ENCODE measurements at places on chromosomes 13 and 19.

- DNase-seq: no peak
Measured at GRCh38 chr13:97537110-97537509, 103.1 kb downstream of the RAP2A start.

- DNase-seq: no peak
Measured at GRCh38 chr19:16347706-16348105, 23.1 kb downstream of the KLF2 start.

GRCh38 chr19:2249010-2249866 is at the start of gene AMH:
Gene AMH, plus strand, starts transcription at chr19:2249323. Its CDS starts 10 bp downstream, at chr19:2249333.
- no peak for DNase-seq

DNA sequence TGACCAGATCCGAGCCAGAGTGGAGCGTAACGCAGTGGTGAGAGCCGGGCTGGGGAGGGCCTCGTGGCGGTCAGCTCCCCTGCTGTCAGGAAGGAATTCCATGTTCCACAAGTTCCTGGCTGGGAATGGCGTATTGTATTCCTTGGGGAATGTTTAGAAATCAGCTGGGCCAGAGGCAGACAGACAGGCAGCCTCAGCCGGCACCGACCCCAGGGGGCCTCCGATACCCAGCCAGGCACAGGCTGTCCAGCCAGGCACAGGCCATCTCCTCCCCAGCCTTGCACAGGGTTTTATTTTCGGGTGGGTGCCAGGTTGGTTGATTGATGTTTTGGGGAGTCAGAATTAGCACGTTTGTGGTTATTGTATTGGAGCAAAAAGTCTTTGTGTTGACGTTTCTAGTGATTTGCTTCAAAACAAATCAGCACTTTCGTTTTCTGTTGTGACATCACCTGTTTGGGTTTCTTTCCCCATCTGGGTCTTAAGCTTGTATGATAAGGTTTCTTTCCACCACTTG is 126.6 kb upstream of the MCF2L start:
- no peak for DNase-seq

DNA sequence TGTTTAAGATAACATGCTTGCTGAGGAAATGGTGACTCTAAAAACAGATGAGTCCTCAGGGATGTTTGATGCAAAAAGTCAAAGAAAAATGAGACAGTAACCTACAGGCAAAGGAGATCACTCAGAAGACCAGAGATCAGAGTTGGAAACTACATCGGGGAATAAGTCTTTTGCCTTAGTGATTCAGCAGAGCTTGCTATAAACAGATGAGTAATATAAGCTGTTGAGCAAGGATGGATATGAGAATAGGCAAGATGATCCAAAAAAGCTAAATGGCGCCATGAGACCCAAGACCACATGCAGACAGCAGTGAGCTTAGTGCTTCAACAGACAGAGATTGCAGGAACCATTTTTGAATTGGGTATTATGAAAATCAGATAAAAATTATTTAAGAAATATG is 168.6 kb downstream of the POSTN start:
- no peak for DNase-seq

DNA sequence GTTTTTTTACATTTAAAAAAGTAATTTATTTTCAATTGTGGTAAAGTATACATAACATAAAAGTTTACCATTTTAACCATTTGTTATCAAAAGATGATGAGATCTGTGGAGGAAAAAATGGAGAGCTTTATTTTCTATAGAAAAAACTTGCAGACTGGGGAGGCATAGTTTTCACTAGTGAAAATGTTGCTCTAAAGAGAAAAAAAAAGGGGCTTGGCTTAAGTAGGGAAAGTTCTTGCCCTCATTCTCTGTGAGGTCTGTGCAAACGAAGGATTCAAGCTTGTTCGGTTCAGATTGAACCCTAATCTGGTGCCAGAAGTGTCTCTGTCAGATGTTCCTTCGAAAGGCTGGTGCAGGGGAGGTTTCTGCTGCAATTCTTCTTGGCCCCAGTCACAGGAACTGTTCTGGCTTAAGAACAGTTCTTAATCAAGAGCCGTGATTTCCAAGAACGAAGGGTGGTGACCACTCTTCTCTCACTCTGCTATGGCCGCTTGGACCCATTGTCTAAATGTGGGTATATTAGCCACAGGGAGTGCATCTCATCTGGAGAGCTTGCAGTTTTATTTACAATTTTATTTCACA is 42.1 kb downstream of the PCCA start:
- DNase-seq: no peak

- no peak for DNase-seq
Measured at GRCh38 chr13:97978651-97979050, 25.2 kb downstream of the IPO5 start.

GRCh38 chr19:10419200-10419645 is 1.1 kb upstream of the PDE4A start:
- peak; percentile 61 for DNase-seq

GRCh38 chr19:1374250-1374577 is 9.5 kb upstream of the NDUFS7 start:
- DNase-seq: no peak

DNA sequence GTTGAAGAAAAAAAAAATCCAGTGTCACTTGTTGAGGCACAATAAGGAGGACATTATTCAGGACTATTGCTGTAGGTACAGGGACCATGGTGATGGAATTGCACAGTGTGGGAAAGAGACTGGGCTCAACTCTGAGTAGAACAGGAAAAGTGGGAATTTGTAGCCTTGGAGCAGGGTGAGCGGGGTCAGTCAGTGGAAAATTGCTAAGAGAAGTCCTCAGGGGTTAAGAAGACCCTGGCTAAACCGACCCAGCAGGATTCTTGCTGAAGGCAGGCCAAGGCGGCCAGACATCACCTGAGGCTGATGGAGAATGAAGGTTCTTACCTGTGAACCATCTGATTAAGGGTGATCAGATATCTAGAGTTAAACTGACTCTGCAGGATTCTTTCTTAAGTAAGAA is 12.5 kb downstream of the LAIR2 start:
- DNase-seq: no peak

- DNase-seq: peak; percentile 78
Measured at GRCh38 chr19:10625003-10625761, at the start of gene SLC44A2. Gene SLC44A2, plus strand, starts transcription at chr19:10625553. Its CDS starts 81 bp downstream, at chr19:10625634.
